Stimulated activated CD8-positive, alpha-beta memory T cell treated with anti-CD3 and anti-CD28 coated beads, Interleukin-4, amount 100 ng/mL, for 1 hour (primary cell): ENCODE measurements at places on chromosomes 3 and 15.

DNA sequence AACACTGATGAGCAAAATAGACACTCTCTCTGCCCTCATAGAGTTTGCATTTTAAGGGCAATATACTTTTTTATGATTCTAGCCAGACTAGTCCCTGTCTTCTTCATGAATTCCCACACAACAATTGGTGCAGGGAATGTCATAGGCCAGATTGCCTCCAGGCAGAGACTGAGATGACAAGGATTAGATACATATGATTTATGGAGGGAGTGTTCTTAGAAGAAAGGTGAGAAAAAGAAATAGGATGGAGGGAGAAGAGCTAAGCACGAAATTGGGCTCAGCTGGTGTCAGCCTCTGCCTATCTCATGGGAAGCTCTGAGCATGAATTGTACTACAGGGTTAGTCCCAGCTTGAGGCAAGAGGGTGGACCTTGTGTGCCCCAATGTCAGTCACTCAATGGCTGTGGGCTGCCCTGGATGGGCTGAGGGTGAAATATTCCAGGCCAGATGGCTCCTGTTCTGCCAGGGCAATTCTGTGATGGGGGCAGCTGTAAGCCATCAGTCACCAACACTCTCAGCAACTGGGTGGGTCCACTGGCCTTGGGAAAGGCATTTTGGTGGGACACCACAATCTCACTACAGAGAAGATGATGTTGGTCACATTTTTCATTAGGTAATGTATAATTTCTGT is 31.1 kb downstream of the EIF1B start:
- no peak for DNase-seq

DNA sequence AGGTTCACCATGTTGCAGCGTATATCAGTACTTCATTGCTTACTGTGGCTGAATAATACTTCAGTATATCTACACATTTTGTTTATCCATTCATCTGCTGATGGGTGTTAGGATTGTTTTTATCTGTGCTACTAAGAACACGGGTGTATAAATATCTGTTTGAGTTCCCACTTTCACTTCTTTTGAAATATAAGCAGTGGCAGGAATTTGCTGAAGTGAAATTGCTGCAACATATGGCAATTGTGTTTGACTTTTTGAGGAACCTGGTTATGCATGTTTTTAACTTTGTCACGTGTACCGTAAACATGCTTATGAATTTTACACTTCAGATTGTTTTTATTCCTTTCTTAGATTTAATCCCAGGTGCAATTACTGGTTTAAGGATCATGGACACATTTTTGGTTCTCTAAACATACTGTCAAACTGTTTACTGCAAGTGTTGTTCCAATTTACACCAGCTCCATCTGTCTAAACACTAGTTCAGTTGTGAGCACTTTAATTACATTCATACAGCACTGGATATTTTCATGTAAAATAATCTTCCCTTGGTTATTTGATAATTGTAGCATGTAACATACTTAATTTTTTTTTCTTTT is 23.1 kb downstream of the TRAK1 start:
- no peak for DNase-seq

DNA sequence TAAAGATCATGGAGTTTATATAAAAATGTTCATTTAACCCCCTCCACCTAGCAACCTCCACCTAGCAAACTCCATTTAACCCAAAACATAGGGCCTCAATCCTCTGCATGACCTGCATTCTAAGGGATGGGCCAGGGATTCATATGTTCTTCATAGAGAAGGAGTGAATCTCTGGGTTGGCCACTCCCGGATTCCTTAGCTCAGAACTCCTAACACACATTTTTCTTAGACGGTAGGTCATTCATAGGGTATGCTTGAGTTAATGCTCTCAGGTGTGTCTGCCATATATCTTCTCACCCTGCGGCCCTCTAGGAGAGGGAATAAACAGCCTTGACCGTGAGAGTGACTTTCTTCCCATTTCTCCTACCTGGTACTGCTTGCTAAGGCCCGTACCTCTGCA is 102.0 kb upstream of the IGSF10 start:
- no peak for DNase-seq

DNA sequence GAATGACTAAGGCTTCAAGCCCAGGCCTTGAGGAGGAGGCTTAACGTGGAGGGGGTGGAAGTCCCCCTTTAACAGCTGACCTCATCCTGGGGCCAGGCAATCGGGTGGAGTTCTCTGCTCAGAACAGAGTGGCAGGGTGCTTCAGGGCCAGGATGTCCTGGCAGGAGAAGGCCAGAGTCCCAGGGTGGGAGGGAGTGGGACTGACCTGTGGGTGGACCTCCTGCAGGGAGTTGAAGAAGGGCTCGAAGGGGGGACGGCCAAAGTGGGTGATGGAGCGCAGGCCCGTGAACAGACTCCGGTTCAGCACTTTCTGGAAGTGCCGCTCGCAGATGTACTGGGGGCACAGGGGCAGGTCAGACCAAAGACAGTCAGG is 19.6 kb downstream of the DUOX2 start:
- no peak for DNase-seq

GRCh38 chr3:120685411-120685810 is 3.4 kb upstream of the HGD start:
- DNase-seq = no peak

DNA sequence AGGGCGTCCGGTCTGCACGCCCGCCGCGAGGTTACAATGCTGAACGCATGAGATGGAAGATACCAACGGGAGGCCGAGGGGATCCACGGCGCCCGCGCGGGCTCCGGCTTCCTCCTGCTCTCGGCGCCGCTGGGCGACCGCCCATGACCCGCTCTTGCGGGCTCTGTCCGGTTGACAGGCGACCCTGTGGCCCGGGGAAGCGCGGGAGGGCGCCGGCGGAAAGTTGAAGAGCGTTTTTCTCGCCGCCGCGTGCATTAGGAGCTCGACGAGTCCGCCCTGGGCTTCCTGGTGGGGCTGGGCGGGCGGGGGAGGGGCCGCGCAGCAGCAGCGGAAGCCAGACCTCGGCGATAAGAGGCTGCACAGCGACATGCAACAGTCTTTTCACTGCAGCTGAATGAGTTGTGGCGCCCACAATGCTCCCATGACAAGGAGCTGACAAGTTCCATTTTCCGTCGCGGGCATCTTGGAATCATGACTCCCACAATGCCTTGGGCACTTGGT is at the start of gene MBNL1:
TSS of gene MBNL1 (plus strand) at position 375 of the 501 bp plus-strand sequence. CDS start 31,265 bp downstream, outside the sequence.
- peak; percentile 67 for DNase-seq

DNA sequence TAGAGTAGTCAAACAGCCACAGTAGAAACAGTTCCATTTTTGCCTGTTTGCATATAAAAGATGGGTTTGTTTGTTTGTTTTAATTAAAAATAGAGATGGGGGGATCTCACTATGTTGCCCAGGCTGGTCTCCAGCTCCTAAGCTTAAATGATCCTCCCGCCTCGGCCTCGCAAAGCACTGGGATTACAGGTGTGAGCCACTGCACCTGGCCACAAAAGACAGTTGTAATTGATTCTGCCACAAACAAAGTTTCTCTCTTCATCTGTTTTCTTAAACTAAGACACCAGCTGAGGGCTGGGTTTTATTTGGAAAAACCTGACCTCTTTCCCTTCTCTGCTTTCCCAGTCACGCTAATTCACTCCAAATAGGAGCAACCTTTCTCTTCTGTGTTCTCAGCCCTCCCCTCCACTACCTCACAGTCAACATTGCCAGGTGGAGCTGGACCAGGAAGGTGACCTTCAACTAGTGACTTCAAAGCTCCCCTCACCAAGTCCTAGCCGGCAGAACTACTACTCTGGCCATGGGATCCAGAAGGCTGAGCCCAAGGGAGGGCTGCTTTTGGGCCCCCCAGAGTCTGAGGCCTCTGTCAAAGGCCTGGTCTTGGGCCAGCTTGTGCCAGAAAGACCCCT is 1.5 kb upstream of the IDH2 start:
- no peak for DNase-seq

DNA sequence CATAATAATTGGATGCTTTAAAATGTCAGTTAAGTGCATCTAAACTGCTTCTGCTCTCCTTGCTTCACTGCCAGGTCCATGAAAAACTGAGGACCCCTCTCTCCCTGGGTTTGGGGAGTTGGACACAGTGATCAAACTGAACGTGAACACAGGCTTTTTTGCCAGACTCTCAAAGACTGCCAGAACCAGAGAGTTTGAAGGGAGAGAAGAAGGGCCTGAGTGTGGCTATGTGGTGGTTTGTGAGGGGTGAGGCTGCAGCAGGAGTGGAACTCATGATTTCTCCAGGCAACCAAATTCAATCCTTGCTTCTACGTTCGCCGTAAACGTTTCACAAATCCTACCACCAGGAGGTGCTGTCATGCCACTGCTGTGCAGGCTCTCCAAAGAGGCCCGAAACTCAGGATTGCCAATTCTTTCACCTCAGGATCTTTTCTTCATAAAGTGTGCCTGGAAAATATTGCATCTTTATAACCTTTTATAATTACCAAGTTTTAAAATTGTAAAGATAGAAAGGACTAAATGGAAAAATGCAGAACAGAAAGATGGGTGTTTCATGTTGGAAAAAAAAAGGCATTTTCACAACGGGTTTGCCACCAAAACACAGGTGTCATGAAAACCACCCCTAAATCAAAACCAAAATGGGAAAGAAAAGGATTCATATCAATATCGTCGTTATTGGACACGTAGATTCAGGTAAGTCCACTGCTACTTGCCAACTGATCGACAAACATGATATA is 19.7 kb downstream of the TM4SF4 start:
- DNase-seq = no peak

DNA sequence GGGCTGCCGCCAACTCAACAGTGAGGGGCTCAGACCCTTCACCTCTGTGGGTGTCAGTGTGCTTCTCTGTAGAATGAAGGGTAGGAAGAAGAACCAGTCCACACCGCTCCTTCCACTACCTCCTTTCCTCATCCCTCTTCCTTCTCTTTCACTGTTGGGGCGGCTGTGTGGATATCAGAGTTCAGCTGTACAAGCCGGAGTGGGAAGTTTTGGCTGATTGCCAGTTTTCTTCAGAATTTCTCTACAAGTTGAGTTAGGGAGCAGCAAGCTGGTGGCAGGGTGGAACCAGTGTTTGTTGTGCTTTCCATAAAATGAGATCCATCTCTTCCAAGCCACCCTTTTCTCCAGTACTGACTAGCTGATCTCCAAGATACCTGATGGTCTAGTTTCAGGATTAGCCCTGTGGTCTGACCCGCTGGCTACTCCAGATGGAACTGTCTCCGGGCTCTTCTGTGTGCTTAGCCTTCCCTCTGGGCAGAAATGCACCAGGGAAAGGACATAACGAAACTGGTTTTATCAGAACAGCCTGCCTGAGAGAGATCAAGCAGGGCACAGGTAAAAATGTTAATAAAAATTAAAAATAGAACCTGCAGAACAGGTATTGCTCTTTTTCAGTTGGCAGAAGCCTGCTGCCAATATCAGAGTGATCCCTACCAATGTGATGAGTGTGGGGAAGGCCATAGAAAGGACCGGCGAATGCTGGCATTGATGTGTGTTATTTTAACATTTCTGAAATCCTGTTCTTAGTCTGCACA is 169.9 kb upstream of the TSC22D2 start:
- no peak for DNase-seq

DNA sequence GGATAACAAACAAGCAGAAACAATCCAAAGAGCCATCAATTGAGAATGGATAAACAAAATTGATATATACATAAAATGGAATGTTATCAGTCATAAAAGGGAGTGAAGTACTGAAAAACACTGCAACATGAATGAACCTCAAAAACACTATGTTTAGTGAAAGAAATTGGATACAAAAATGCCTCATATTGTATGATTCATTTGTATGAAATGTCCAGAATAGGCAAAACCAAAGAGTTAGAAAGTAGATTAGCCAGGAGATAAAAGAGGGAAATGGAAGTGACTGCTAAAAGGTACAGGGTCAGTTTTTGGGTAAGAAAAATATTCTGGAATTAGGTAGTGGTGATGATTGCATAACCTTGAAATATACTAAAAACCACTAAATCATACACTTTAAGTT is 9.8 kb upstream of the SLC25A36 start:
- no peak for DNase-seq

DNA sequence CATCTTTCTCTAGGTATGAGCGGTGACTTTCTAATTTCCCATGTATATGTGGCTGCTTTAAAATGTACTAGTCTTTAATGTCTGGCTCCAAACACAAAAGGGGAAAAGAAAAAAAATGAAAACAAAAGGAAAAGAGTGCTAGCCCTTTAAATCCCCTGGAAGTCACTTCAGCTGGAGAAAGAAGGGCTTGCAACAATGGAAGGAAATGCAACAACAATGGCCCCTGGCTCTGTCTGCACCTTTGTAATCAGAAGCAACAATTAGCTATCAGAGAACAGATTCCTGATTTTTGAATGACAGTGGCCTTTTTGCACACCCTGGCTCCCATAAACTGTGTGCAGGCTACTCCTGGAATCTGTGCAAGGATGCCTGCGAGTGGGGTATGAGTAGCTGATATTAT is 591.2 kb downstream of the FHIT start:
- no peak for DNase-seq

- DNase-seq = no peak
Observed at GRCh38 chr3:80734920-80735319, 967.1 kb upstream of the ROBO1 start.

DNA sequence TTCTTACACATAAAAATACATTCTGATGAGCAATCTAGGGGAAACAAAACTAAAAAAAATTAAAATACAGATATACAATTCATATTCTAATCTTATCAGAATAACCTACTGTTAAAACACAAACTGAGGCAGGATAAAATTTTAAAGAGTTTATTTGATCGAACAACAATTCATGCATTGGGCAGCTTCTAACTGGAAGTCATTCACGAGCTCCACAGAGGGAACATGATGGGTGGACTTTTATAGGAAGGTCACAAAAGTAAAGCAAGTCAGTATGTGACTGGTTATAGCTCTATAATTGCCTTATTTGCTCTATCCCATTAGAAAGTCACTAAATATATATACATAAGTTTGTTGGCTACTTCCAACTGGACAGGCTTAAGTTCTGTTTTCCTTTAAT is 1057.5 kb upstream of the CFAP20DC start:
- no peak for DNase-seq

DNA sequence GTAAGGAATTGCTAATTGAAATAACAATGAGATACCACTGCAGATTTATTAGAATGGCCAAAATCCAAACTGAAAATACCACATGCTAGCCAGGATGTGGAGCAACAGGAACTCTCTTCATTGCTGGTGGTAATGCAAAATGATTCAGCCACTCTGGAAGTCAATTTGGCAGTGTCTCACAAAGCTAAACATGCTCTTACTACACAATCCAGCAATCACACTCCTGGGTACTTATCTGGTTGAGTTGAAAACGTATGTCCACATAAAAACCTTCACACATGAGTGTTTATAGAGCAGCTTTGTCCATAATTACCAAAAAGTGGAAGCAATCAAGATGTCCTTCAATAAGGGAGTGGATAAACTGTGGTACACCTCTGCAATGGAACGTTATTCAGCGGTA is 113.3 kb downstream of the SMAD6 start:
- DNase-seq = no peak

DNA sequence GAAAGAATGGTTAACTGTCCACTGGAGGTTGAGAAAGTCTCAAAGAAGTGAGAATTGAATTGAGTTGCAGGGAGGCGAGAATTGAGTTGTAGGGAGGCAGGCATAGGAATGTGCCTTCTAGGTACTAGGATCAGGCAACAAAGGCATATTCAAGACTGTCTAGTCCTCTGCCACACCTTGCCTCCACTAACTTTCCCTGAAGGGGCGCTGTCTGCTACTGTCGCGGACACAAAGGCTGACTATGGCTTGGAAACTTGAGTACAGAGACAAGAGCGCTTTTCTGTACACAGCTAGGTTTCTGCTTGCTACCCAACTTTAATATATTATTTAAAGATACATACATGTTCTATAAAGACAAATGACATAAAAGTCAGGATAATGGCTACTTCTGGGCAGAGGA is 10.4 kb upstream of the FBXL22 start:
- DNase-seq = no peak

- DNase-seq = no peak
Observed at GRCh38 chr3:194871143-194871863, 185.6 kb downstream of the FAM43A start.
